ENCODE measurements at places on chromosomes 2 and 18. TPM values are rescaled to one million over a fixed set of nuclear protein-coding genes. Genes with fewer than 3 reads are reported as not detected.

DNA sequence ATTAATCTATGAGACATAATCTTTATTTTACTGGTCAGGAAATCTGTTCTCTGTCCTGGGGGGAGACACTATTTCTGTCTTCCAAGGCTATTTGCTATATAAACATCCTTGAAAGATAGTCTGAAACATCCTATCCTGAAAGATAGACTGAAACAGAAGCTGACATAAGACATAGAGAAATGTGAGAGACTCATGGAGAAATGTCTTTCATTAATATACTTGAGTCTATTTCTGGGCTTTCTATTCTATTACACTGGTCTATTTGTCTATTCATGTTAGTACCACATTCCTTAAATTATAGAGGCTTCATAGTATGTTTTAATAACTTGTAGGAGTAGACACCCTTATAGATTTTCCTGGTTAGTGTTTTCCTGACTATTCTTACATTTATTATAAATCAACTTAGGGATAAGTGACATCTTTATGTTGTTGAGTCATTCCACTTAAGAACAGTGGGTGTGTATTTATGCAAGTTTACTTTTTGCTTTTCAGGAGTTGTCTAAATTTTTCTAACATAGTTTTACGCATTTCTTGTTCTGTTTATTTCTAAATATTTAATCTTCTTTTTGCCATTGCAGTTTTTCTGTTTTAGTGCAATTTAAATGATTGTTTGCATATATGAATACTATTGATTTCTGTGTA is 244.9 kb upstream of the ZSWIM2 start:
- DNase-seq = no peak

DNA sequence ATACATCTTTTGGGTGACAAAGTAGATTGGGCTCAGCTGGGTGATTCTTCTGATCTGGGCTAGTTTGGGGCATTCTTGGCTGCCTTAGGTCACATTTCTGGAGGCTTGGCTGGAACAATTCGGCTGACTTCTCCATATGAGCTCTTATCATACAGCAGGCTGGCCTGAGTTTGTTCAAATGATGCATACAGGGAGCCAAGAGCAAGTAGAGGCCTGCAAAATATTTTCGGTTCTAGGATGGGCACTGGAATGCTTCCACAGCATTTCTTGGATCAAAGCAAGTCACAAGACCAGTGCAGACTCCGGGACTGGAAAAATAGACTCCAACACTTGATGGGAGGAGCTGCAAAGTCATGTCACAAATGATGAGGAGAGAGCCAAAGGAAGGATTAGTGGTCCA is 98.4 kb downstream of the SCG2 start:
- no peak for DNase-seq

GRCh38 chr18:55585065-55585919 is 2.7 kb downstream of the TCF4 start:
- peak; percentile 26 for DNase-seq

Gene TUBA4B
- polyA plus RNA-seq = not detected

Gene KCNE4
- 0.04 TPM for polyA plus RNA-seq
